ENCODE measurements at places on chromosomes 4 and X. TPM values are rescaled to one million over a fixed set of nuclear protein-coding genes. Genes with fewer than 3 reads are reported as not detected.

The SNCA gene
- total RNA-seq = 25.6 TPM

The S100P gene
- total RNA-seq = 19.9 TPM

The MORF4L2 gene
- 272 TPM for total RNA-seq

The CSN1S1 gene
- total RNA-seq = not detected

The BCOR gene
- total RNA-seq = 8.5 TPM

The CT45A3 gene
- not detected for total RNA-seq
